ENCODE measurements at places on chromosomes 12 and 14.

DNA sequence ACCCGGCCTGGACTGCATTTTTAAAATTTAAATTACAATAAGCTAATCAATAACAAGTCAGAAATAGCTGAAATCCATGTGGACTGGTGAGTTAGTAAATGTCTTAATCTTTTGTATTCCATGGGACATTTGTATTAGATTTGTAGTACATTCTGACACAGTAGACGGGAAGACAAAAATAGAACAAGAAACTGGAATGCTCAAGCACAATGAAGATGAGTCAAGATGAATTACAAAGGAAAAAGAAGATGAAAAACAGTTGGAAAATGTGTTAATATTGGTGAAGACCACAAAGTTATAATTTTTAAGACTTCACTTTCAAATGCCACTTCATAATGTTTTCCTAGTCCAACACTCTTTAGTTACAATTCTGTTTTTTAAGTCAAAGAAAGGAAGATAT lies 97.8 kb upstream of the FERMT2 start:
- ATAC-seq: no peak

DNA sequence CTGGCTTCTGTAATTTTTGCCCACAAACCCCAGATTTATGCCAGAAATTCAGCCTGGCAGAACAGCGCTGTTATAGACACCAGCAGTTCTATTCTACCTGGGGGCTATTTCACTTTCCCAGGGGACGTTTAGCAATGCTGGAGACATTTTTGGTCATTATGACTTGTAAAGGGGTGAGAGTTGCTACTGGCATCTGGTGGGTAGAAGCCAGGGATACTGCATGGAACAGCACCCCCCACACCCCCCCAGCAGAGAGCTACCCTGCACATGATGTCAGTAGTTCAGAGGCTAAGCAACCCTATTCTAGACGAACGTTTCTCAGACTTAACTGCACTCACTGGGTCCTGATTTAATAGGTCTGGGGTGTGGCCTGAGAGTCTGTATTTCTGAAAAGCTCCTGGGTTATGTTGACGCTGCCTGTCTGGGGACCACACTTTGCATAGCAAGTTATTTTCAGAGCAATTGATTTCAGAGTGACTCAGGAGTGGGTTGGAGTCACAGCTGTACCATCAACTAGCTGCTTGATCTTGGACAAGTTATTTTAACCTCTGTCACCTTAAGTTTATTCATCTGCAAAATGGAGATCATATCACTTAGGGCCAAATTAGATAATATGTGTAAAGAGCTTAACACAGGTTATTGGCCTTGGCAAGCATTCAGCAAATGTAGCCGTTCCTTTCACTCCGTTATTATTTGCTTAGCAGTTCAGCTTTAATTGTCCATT lies 48.5 kb downstream of the CHST11 start:
- peak; percentile 89 for ATAC-seq

- ATAC-seq: no peak
Observed at GRCh38 chr12:6435961-6436715, 8.6 kb upstream of the CD27 start.

DNA sequence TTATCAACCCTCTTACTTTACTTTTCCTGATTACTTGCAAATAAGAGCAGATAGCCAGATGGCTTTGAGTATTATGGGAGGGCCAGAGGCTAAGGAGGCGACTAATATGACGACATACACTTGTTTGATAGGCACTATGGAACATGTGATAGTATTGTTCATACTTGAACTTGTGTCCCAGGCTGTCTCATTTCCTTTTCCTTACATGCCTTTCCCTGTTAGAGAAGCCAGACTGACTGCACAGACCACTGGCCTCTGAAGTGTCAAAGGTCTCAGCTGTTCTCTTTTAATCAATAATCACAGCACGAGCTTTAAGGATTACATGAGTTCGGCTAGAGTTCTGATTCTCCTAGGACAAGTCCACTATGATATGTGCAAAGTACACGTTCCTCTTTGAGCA lies 326.0 kb downstream of the PRKD1 start:
- ATAC-seq: no peak

DNA sequence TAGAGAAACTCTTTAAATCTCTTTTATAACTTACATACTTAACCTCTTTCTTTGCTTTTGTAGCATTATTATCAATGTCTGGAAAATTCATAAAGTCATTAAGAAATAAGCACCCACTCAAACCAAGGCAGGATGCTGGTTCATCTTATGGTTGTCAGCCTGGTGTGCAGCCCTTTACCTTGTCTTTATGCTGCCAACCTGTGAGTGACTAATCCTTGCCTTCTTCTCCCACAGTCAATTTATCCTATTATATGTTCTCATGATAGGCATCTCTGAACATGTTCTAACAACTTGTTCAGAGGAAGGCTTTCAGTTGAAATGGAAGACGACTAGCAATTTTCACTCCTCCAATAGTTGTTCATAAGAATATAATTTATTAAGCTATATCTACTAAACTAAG lies 186.9 kb upstream of the CAND1 start:
- no peak for ATAC-seq

DNA sequence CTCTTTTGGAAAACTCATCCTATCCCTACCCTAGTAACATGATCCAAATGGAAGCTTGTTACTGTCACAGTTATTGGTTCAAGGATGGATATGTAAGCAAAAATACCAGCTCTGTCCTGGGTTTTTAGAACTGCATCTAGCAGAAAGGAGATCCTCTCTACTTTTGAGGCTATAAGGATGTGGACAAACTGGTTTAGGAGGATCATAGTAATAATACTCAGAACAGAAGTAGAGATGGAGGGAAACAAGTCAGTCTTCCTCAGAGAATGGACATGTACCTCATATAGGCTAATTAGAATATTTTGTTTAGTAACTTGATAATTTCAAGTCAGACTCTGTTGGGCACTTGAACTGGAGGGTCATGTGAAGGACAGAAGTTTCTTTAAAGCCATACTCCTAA lies 26.6 kb downstream of the FUT8 start:
- no peak for ATAC-seq

- ATAC-seq: no peak
Observed at GRCh38 chr12:125092872-125093680, 27.8 kb downstream of the AACS start.

GRCh38 chr12:26699237-26699636 lies 133.8 kb downstream of the ITPR2 start:
- no peak for ATAC-seq

- no peak for ATAC-seq
Observed at GRCh38 chr12:7907009-7907408, 29.0 kb downstream of the SLC2A3 start.

DNA sequence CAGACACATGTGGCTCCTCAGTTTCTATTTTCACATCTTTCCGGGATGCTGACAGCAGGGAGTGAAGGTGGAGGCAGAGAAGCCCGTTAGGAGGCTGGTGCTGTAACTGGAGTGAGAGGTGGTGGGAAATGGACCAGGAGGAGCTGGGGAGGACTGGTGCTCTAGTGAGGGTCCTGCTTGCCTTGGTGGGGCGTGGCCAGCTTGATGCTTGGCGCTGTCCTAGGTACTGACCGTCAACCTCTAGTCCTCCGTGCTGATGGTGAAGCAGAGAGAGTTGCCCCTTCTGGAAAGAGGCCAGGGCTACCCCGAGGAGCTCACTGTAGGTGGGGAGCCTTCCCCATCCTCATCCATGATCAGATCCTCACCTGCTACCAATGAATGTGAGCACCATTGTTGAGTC lies 1.4 kb downstream of the TRMT61A start:
- ATAC-seq: no peak

DNA sequence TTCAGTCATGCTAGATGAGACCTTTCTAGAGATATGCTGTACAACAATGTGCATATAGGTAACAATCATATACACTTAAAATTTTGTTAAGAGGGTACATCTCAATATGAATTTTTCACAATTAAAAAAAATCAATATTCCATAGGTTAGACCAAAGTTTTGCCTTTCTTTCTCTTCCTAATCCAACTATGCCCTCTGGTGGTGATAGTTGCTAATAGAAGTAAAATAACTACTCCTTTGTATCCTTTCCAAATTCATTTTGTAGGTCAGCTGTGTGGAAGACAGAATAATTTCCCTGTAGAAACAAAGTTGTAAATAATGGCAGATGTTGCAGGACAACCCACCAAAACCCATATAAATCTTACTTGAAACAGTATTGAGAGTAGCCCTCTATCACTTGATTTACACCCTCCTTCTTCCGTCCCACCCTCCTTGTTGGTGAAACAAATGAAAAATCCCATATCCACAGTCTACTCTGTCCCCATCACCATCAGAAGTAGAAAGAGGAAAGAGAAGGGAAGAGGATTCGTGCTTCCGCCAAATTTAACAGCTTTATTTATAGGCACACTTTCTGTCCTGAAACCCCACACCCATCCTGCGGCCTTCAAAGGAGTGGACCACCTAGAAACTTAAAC lies 34.2 kb upstream of the KICS2 start:
- no peak for ATAC-seq

DNA sequence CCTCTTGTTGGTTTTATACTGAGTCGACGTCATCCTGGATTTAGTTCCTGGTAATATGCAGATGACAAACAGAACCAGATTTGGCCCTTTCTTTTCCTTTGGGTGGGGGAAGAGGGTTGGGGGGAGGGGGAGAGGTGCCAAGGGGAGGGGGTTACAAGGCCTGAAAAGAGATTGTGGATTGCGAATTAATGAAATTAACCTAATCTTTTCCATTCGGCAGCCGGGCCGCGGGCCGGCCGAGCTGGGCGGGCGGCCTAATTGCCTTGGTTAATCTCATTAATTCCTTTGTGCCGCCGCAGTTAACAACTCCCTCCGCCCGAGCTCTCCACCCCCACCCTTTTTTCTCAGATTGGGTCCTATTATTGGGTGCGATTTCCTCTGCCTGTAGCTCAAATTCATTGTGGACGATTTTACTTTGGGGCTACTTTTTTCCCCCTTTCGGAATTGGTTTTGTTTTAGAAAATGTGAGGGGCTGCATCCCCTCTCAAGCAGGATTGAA lies 387 bp upstream of the GSC start:
- no peak for ATAC-seq

DNA sequence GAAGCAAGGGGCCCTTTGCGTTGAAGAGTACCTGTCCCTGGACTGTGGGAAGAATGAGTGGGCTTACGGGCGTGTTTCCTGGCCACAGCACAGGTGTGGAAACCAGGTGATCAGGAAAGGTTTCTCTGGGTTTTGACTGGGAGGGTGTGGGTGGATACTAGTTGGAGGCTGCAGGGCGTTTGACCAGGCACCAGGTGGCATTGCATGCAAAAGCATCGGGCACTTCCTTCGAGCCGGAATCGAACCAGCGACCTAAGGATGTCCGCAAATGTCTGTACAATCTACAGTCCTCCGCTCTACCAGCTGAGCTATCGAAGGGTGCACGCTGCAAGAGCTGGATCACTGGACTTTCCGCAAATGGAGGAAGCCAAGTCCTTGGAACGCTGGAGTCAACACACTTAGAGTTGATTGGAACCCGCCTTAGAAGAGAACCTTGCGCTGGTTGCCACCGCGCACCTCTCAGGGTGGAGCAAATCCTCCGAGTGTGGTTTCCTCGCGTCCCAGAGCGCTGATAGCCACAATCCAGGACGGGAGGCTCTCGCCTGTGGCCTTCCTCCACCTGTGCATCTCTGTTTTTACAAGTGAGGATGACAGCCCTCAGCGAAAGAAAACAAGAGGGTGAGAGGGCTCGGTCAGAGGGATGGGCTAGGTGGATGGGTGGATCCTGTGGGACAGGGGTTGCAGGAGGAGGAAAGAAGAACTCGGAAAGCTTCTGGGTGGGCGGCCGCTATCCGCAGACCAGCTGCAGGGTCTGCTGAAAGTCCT lies 21.2 kb upstream of the RNASE4 start:
- peak; percentile 85 for ATAC-seq

GRCh38 chr14:33364466-33364865 lies 425.8 kb downstream of the NPAS3 start:
- ATAC-seq: no peak

DNA sequence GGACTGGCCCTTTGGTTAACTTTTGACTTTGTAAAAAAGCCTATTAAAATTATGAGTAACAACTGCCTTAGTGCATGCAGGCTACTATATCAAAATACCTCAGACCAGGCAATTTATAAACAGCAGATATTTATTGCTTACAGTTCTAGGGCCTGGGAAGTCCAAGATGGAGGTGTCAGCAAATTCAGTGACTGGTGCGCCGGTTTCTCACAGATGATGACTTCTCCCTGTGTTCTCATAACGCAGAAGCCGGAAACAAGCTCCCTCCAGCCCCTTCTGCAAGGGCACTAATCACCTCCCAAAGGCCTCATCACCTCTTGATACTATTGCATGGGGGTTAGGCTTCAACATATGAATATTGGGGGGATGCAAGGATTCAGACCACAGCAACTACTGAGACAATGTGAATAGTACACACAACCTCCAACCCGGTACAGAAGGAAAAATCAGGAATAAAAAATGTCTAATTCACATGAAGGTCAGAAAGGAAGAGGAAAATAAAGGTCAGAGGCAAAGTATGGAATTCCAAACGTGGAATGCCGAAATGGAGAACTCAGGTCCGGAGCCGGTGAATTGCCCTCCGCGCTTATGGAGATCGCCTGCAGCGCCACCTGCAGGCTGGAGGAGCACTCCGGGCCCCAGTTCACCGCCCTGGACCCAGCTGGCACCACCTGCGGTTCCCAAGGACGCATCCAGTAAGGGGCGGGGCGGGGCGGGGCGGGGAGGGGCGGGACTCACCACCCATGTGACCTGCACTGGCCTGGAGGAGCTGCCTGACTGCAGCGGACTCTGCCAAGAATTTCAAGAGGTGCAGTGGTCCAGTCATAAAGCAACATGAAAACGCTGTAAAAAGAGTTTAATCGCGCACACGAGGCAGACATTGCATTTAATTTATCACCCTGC lies 203.4 kb downstream of the KIF26A start:
- no peak for ATAC-seq

GRCh38 chr14:63543826-63544406 lies 739 bp upstream of the PPP2R5E start:
- no peak for ATAC-seq
